ENCODE measurements at places on chromosomes 5 and 9.

GRCh38 chr5:129460672-129460935 lies 506 bp downstream of the ADAMTS19 start:
- DNase-seq, result no peak

DNA sequence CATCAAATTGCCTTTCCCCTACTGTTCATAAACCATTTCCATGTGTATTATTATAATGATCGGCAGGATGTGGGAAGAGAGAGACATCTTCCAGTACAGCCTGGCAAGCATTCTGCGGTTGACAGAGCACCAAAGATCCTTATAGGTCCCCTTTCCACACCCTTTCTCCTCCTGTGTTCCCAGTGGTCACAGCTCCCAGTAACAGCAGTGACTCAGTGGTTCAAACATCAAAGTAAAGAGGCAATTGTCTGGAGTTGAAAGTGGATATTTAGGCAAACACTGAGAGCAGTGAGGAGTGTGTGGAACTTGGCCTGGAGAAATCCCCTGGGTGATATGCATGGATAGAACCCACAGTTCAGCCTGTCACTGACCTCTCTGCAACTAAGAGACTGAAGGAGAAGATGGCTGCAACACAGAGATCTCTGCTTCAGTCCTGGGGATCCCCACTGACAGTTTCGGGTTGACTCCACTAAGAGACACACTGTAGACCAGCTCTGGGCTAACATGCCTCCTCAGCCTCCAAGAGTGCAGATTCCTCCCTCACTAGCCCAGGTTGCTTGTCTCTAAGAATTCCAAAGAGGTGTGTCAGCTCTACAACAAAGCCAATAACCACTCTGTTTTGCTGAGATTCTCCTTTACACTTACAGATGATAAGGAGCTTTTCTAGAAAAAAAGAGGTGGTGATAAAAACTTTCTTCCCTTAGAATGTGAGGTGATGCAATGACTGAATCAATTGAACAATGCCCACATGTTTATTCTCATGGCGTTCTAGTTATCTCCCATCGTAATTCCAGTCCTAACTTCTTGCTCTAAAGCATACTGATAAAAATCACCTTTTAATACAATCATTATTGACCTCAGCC lies 94.4 kb upstream of the IL6ST start:
- no peak for DNase-seq

DNA sequence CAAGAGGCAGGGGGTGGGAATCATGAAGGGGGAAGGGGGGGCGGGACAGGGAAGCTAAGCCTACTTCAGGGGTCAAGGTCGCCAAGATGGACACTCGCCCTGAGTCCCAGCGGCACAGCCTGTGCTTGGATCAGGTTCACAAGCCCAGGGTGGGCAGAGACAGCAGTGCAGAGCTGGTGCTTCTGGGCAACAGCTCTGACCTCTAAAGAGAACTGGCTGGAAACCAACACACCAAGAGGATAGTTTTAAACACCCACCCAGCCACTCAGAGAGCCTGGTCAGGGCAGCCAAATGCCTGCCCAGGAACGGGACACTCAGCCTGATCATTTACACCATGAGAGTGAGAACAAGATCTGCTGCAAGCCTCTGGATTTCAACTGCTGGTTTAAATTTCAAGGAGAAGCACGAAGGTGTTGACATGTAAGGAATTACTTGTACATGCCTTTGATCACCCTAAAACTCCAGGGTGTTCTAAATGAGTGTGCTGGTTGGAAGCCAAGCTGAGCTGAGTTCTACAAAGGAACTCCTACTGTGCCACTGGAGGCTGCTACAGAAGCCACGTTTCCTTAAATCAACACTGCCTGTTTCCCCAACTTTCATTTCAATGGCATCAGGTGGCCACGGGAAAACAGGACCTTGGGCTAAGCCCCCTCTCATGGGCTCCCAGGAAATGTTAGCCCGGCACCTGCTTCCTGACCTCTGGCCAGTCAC lies 91.5 kb downstream of the TTLL11 start:
- DNase-seq, result no peak

GRCh38 chr5:176391999-176392398 lies 3.4 kb downstream of the HIGD2A start:
- DNase-seq, result no peak

DNA sequence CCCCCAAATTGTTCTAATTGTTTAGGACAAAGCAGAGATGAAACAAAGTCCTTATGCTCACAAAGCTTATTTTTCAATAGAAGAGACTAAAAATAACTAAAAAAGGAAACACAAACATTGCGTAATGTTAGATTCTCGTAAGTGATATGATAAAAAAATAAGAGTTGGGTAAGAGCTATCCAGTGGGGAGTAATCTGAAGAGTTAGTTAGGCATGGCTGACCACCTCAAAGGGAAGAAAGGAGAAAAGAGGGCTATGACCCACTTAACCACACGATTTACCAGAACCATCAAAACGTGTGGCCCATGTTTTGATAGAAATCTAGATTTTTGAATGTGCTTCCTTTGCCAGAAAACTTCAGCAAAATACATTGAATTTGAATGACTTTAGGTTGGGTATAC lies 1296.8 kb upstream of the NUDT12 start:
- DNase-seq, result no peak

- DNase-seq, result no peak
Measured at GRCh38 chr5:370959-371810, 49.7 kb downstream of the AHRR start.

- no peak for DNase-seq
Measured at GRCh38 chr5:4015709-4016108, 420.1 kb downstream of the IRX1 start.

DNA sequence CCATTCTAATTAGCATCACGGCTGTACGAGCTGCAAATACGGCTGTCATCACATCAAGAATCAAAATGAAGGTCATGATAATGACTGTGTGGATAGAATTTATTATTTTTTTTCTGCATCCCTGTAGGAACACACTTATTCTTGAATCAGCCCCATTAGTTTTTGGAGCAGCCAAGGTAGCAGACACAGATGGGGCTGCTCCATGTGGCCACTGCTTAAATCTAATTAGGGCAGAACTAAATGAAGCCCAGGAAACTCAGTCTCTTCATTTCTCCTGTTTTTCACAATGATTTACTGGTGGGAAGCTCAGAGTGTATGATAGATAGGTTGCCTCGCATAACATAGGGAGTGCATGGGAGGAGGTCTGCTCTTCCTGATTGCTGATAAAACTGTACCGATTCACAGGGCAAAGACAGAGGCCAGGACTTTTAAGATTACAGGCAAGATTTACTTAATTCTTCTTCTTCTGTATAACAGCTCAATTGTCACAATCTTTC lies 275.5 kb downstream of the GLIS3 start:
- DNase-seq, result no peak

DNA sequence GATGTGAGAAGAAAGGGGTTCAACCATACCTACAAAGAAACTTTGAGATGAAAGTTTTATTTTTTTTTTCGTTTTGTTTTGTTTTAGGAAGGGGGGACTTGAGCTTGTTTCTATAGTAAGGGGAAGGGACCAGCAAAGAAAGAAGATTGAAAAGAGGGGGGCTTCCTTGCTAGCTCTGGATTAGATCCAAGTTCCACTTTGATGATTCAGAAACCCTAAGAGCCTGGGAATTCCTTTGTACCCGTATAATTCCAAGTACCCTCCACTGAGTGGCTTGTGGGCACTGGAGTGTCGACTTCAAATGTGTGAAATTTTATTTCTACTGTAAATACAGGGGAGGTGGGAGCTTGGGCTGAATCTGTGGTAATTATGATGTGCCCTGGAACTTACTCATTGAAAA lies 10.9 kb downstream of the MAMDC2 start:
- no peak for DNase-seq

DNA sequence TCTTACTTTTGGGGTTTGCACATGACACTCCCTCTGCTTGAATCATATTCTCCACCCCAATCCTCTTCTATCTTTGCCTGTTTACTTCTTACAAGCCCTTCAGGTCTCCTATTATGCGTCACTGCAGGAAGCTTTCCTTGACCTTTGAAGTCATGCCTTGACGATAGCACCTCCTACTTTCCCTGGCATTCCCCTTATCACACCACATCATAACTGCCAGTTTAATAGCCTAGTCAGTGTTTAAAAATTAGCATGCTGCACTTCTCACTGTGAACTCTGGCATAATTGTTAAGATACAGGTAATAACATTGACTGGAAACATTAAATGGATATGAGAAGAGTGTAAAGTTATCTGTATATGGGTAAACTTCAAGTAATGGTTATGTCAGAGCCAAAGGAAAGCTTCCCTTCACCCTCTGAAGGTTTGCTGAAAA lies 37.1 kb upstream of the CEP120 start:
- peak; percentile 47 for DNase-seq

DNA sequence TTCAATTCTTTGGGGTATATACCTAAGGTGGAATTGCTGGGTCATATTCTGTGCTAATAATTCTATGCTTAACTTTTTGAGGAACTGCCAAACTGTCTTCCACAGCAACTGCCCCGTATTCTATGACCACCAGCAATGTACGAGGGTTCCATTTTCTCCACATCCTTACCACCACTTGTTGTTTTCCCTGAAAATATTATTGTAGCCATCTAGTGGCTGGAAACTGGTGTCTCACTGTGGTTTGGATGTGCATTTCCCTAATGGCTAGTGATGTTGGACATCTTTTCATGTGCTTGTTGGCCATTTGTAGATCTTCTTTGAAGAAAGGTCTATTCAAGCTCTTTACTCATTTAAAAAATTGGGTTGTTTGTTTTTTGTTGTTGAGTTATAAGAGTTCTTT lies 30.7 kb downstream of the MSX2 start:
- DNase-seq, result no peak

- DNase-seq, result no peak
Measured at GRCh38 chr5:26645659-26646058, 392.7 kb downstream of the CDH9 start.

DNA sequence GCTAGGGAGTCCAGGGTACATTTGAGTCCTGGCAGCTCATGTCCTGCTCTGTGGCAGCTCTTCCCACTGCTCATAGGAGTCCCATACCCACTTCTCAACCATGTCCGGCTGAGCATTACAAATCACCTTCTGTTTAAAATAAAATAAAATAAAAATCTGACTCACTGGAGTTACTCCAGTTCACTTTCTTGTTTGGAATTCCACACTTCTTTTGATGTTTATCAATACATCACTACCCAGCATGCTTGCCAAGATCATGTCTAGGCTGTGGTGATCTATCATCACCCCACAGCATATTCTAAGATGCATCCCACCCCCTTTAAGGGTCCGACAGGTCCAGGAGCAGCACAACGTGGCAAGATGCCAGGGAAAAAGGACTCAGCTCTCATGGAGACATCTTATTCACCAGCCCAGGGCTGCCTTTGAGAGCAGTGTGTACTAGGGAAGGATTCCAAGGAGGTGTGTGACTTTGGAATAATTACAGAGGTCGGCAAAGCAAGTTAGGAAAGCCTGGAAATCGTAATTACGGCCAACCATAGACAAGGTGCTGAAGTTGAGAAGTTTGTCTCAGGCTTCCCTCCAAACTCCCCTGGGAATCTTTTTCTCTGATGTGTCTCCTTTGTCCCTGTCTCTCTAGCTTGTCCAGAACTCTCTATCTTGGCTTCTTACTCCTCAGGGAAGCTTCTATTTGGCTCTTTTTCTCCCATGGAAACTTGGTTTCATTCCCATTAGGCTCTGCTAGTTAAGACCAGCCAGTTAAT lies 111.4 kb upstream of the SLC1A3 start:
- no peak for DNase-seq

DNA sequence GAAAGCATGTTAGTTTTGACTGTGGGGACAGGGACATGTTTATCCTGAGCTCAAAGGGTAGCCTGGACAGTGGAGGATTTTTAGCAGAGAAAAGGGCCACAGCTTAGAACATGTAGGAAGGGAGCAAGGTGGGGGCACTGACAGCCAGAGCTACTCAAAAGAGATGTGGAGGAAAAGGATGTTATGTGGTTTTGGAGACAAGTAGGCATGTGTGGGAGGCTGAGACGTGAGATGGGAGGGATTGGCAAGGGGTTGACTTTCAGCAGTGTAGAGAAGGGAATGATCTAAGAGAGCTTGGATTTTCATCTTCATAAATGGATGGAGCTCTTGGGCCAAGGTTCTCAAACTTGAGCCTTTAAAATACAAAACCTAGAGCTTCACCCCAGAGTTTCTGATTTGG lies 24.0 kb downstream of the SYK start:
- no peak for DNase-seq

GRCh38 chr9:16314476-16314875 lies 556.0 kb downstream of the BNC2 start:
- DNase-seq, result no peak

- no peak for DNase-seq
Measured at GRCh38 chr5:160044967-160045366, 36.0 kb downstream of the TTC1 start.

GRCh38 chr5:125484742-125485641 lies 738.6 kb upstream of the ZNF608 start:
- DNase-seq, result peak; percentile 81

Data from HCT116 (cell line).